ENCODE measurements at places on chromosomes 1 and 21.

- peak; percentile 71 for DNase-seq
Measured at GRCh38 chr1:9291914-9292360, 757 bp upstream of the SPSB1 start.

GRCh38 chr1:183577897-183578465 lies 12.3 kb downstream of the NCF2 start:
- no peak for DNase-seq

DNA sequence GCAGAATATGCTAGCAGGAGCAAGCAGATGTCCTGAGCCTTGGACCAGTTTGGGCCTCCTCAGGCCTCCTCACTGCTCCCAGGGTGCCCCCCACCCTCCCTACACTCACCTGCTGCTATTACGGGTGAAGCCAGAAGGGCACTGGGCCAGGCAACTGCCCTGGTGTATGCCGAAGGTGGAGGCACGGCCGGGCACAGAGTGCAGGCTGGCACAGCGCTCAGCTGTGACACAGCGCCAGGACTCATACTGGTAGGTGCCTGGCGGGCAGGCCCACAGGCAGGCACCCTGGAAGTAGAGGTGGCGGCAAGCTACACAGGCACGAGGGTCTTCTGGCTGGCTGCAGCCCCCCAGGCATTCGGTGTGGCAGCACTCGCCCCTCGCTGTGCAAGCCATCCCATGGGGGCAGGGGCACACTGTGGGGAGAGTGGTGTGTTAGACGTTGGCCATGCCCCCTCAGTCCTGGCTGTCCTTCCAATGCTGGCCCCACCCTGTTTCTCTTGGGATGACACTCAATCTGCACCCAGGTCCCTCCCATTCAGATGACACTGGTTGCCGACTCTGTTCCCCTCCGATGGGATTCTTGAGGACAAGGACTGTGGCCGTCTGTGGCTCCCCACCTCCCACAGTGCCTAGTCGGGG lies 7.0 kb downstream of the INSRR start:
- no peak for DNase-seq

GRCh38 chr1:206776229-206776628 lies 3.9 kb upstream of the IL10 start:
- no peak for DNase-seq

DNA sequence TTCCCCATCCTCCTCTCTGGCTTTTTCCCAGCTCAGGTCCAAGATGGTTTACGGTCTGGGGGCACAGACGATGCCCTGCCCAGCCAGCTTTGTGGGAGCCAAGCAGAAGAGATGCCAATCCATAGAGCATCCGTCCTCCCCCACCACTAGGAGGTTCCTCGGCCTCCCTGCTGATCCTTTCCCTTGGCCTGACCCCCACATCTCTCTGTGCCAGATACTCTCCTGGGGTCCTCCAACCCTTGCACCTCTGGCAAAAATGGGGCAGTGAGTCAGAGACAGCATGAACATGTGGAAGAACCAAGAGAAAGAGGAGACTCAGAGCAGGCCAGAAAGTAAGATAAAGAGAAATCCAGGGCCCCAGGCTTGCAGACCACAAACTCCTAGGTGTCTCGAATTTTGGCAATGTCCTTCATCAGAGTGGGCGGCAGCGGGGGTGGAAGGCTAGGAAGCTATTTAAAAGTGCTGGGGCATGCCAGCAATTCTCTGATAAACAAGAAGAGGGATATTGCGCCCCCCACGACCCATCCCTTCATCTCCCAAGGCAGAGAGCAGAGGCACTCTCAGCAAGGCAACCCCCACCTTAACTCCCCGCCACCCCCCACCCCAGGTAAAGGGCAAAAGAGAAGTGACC lies 11.4 kb downstream of the BLACAT1 start:
- no peak for DNase-seq

DNA sequence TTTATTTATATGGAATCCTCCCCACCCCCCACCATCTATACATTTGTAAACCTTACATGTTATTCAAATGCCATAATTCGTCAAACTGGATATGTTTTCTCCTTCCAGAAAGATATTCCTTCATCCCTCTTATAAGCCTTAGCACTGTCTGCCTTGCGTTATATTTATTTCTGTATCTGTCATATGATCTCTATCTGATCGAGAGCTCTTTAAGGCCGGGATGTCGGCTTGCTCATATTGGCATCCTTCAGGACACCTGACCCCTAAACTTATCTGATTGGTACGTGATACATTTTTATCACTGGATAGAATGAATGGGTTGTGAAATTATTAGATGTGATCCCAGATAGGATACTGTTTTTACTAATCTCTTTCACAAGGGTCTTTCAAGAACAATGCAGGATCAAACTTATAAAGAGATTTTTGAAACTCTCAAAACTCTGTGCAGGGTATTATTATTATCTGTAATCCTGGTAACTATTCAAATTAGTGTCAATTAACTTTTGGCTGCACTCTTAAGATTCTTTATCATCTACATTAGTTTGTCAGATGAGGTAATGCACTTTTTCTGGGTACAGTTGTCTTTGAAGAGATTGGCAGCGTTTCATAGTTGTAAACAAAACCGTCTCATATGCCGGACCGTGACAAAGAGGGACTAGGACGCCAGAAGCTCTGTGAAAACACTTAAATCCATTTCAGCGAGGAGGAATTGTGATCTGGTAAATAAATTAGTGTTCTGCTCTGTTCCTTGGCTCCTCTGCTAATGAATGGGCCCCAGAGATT lies 152.0 kb downstream of the KIF26B start:
- no peak for DNase-seq

DNA sequence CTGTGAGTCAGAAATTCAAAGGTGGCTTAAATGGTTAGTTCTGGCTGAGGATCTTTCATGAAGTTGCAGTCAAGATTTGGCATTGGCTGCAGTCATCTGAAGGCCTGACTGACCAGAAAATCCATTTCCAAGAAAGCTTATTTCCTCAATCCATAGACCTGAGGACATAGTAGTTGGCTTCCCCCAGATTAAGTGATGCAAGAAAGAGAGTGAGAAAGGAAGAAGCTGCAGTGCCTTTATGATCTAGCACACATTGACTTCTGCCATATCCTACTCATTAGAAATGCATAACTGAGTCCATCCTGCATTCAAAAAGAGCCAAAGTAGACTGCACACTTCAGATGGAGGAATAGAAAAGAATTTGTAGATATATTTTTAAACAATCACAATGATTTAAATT lies 222.6 kb downstream of the COL24A1 start:
- no peak for DNase-seq

- DNase-seq, result no peak
Measured at GRCh38 chr1:226892524-226892875, 22.1 kb downstream of the PSEN2 start.

DNA sequence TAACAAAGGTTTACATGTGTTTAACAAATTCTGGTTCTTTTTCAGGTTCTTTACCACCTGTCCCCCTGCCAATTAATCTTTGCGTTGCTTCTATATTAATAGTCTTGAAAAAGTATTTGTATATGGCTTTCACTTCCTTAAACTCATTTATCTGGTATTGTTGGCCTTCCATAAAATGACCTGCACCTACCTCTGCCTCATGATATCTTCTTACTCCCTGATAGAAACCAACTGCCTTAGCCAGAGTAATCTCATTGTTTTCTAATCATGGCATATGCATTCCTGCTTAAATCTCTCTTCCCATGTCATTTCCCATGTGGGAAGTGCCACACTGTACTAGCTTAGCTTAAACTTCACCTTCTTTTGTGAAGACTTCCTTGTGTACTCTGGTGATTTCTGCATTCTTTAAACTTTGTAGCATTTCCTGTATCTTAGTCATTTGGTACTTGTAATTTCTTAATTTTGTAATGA lies 8.7 kb downstream of the SMG7 start:
- DNase-seq, result peak; percentile 12

DNA sequence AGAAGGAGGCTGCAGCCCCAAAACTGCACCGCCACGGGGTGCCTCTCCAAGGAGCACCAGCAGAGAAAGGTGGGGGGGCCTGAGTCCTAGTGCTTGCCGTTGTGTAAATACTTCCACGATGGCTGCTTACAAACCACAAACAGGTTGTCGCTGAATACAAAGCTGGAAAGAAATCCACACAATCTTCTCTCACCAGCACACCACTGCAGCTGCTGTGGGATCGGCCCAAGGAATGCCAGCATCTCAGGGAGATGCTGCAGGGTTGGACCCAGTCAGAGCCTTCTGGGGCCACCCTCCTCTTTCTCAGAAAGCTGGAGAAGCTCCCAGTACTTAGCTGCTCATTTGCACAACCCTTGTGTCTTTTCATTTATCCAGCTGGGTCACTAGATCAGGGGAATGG lies 3.0 kb upstream of the S100A14 start:
- no peak for DNase-seq

GRCh38 chr1:1462318-1462966 lies 9.1 kb upstream of the ATAD3B start:
- DNase-seq, result no peak

- no peak for DNase-seq
Measured at GRCh38 chr1:79220509-79220908, 214.0 kb upstream of the ADGRL4 start.

GRCh38 chr1:227059076-227059475 lies 119.0 kb downstream of the COQ8A start:
- peak; percentile 62 for DNase-seq
